ENCODE measurements at places on chromosomes 3 and 15.
A peak's percentile ranks its signal among the peaks of the same experiment; 100 is the strongest.

DNA sequence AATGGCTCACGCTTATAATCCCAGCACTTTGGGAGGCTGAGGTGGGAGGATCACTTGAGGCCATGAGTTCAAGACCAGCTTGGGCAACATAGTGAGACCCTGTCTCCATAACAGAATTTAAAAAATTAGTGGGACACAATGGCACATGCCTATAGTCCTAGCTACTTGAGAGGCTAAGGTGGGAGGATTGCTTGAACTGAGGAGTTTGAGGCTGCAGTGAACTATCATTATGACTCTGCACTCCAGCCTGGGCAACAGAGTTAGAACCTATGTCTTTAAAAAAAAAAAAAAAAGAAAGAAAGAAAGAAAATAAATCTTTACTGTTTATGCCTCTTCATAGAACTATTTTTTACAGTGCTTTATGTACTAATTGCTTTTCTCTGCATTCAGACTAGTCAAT, 84.6 kb upstream of the LMOD3 start:
- DNase-seq: no peak

- no peak for DNase-seq
Observed at GRCh38 chr3:163543662-163544061, 1534.6 kb downstream of the SI start.

- DNase-seq: no peak
Observed at GRCh38 chr15:77180757-77181156, 109.8 kb upstream of the TSPAN3 start.

DNA sequence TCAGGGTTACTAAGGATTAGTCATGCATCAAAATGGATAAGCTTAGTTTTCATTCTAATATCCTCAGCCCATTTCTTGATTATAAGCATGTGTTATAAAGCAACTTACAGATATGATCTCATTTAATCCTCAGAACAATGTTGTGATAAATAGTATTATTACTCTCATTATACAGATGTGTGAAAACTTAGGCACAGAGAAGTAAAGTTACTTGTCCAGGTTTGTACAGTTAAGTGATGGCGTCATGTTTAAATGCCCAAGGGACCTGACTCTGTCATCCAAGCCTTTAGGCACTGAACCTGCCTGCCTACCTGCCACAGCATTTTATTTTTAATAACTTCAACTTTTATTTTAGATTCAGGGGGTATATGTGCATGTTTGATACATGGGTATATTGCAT, 472.9 kb upstream of the SEMA6D start:
- no peak for DNase-seq

DNA sequence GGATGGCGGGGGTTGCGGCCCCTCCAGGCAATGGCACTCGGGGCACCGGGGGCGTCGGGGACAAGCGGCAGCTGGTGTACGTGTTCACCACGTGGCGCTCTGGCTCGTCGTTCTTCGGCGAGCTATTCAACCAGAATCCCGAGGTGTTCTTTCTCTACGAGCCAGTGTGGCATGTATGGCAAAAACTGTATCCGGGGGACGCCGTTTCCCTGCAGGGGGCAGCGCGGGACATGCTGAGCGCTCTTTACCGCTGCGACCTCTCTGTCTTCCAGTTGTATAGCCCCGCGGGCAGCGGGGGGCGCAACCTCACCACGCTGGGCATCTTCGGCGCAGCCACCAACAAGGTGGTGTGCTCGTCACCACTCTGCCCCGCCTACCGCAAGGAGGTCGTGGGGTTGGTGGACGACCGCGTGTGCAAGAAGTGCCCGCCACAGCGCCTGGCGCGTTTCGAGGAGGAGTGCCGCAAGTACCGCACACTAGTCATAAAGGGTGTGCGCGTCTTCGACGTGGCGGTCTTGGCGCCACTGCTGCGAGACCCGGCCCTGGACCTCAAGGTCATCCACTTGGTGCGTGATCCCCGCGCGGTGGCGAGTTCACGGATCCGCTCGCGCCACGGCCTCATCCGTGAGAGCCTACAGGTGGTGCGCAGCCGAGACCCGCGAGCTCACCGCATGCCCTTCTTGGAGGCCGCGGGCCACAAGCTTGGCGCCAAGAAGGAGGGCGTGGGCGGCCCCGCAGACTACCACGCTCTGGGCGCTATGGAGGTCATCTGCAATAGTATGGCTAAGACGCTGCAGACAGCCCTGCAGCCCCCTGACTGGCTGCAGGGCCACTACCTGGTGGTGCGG, 1.9 kb downstream of the CHST2 start:
- peak; percentile 63 for DNase-seq

- no peak for DNase-seq
Observed at GRCh38 chr3:99509224-99509623, 129.2 kb upstream of the COL8A1 start.

DNA sequence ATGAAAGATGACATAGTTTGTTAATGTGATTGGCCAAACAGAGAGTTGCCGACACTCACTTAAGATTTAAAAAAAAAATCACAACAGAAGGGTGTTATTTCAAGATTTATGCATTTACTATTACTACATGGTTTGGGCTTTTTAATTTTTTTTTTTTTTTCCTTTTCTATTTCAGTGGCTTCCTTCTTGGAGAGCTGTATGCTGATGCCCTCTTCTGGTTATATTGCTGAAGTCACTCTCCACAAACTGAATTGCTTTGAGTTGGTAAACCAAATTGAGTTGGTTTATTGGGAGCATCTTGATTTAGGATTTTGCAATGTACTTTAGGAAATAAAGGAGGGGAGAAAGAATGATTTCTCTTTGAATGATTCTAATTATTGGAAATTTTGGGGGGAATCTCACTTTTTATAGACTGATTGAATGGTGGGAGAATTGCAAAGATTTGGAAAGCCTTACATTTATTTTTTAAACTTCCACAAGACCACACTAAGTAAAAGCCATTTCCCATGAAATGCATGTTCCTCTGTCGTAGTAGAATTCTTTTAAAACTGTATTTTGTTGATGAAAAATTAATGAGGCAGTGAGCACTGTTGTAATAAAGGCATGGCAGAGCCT, 186.6 kb upstream of the FEZF2 start:
- peak; percentile 2 for DNase-seq

Measured in muscle of arm (tissue), 14 donors.